NCI-H1417 (cell line): ENCODE measurements at places on chromosomes 4 and X.

GRCh38 chr4:145920205-145920604, 18.4 kb downstream of the ZNF827 start:
- DNase-seq: no peak

DNA sequence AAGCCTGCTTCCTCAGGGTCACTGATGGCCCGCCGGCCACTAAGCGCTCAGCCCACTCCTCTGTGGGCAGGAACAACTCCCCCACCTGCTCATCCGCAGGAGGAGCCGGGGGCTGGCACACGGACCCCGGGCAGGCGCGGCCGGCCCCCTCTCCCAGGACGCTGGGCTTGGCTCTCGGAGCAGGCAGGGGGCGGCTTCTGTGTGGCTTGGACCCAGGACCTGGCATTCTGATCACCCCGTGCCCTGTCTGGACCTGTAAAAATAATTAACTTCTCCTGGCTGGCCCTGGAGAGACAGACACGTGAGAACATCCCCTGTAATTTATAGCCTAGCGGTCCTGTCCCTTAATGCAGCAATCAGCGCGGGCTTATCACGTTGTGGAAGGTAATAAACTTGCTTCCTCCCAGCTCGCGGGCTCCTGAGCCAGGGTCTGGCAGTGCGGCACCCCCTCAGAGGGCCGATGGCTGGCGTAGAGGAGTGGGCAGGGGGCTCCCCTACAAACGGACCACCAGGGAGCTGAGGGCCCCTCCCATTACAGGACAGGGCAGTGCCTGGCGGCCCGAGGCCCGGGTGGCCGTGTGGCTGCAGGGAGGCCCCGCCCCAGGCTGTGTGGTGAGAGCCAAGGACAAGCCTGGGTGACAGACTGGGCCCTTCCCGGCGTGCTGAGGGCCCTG, 84.5 kb upstream of the NKX1-1 start:
- no peak for DNase-seq

- DNase-seq: no peak
Measured at GRCh38 chr4:48686369-48686768, 93.7 kb downstream of the FRYL start.

DNA sequence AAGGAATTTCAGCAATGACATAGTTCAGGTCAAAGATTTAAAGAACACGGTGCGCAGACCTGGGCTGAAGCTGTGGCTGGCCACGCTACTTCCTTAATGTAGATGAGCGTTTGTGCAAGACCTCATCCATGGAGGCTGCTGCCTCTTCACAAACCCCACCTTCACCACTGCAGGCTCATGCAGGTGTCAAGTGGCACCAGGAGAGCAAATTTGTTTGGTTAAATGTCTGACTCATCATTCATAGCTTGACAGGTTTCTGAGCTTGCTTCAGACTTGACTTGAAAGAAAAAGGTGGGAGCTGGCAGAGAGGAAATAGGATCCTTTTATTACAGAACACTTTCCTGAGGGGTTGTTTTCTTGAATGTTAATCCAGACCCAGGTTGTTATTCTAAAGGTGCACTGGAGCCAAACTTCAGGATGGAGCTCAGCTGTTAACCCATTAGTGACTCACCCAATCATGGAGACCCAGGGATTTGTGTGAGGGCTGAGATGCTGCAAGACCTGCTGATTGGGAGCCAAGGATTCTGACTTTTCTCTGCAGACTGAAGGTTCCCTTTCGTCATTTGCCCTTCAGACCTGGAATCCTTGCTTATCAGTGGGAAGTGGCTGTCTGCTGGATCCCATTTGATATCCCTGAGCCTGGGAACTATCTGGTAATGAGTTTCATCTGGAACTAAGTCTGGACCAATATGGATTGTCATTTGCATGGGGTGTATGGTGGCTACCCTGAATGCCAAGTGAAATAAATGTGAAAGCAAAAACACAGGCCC, 315.3 kb downstream of the PTTG2 start:
- peak; percentile 95 for DNase-seq

DNA sequence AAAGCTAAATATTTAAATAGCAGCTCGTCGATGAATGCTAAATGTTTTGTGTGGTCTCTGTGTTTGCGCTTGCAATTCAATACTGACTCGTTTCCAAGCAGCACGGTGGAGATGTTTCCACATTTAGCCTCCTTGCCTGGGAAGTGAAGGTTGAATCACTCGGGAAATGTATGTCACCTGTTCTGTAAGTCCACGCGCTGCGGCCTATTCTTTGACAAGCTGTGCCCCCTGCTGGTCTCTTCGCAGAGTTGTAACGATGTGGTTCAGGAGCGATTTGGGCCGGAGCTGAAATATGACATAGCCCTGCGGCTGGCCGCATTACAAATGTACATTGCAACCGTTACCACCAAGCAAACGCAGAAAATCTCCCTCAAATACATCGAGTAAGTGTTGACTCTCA, 89.6 kb upstream of the PRPS2 start:
- peak; percentile 96 for DNase-seq

DNA sequence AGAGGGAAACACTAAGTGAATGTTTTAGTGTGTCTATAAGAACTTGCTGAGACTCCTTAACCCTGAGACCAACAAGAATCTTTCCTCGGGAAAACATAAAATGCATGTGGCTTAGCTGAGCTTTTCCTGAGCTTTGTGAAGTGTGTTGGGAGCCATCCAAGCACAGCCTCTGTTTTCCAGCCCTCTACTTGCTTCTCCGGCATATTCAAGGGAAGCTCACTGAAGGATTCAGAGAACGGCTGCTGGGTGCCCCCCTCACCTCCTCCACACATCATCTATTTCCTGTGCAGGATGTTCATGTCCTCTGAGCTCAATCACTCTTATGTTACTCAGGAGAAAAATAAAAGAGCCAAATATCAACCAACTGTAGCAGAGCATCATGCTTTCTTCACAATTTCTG, 492.1 kb downstream of the IL15 start:
- no peak for DNase-seq

DNA sequence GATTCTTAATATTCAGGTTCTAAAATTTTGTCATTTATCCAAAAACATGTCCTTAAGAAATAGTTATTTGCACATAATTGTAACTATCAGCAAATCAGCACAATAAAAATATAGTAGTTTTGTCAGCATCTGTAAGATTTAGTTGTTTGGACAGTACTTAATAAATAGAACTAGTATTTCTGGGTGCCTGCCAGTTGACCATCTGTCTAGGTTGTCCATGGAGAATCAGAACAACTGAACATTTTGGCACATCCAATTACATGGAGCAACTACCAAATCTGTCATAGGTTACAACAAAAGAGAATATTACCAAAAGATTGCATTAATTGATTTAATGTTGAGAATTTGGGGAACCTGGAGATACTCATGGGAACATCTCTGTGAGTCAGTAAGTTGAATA, 305.5 kb upstream of the TACR3 start:
- no peak for DNase-seq

DNA sequence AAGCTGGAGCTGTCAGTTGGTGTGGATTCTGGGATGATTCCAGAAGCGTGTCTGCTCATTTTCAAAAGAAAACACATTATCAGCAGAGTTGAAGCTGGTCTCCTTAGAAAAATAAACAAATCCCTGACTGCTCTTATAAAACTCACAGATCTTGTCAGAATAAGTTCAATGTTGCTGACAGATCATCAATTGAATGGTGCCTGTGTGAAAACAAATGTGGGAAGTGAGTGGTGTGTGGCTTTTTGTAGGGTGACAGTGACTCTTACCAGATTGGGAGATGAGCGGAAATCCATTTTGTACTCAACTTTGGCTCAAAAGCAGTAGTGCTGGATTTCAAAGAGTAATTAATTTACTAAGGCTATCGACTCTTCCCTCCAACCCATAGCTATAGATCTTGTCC, 807.8 kb downstream of the RAPGEF2 start:
- no peak for DNase-seq

- DNase-seq: no peak
Measured at GRCh38 chr4:52638717-52639116, 20.4 kb downstream of the USP46 start.

DNA sequence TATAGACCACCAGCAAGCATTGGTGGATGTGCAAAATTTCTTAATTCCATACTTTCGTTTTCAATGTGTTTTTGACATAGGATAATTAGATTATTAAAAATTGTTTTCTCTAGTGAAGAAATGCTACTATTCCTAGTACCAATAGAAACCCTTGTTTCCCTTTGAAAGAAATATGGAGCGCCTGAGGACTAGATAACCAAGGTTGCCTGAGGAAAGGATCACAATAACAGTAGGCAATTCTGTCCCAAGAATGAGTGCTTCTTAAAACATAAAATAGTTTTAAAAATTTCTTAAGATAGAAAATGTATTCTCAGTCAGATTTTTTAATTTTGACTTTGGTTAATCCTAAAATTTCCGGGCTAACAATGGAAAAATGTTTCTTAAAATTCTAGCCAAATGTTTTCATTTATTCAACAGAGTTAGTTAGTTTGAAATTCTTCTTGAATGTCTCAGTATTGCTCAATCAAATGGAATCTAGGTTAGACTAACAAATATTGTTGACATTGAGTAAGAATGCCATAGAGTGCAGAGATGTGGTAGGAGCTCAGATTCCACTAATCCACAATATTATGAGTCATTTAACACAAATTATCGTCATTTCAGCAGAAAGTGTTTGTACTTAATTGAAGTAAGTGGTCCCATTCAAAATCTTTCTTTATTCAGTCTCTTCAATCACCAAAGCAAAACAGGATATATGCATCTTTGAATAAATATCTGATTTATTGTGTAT, 666.0 kb downstream of the GRID2 start:
- DNase-seq: no peak

DNA sequence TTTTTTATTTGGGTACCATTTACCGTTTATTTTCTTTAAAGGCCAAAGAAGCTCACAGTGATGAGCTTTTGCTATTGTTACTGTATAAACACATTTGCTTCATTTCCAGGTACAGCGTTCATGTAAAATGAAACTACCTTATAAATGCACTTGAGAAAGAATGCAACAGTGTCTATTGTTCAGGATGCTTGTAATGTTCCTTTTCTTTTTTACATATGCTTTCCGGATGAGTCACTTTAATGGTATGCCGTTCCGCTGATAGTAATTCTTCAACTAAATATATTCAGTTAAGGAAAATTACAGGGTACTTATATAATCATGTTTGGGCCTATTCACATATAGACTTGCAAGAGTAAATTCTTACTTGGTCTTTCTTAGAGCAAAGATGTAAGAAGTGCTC, 354.9 kb downstream of the RPA4 start:
- no peak for DNase-seq

- no peak for DNase-seq
Measured at GRCh38 chr4:128853741-128854140, 44.2 kb downstream of the JADE1 start.

DNA sequence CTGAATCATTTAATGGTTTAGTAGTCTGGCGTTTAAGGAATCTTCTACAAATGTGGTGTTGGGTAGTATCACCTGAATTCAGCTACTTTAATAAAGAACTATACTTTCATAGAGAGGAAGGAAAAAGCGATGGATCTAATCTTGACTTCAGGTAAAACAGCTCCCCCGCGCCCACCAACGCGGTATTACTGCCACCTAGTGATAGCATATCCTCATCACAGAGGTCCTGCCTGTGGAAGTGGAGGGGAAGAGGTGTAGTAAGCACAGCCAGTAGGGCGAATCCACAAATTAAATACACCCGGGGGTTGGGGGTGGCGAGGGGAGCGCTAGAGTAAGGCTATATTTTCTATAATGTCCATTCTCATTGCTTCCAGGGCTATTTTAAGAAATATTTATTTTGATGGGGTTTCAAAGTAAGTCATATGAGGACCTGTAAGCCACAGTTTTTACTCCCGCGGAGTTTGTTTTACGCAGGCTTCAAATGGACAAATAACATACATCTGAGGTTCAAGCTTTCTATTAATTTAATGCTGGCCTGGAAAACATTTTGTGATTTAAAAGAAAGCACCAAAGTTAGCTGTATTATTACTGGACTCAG, 8.3 kb upstream of the DAPP1 start:
- DNase-seq: peak; percentile 19

- no peak for DNase-seq
Measured at GRCh38 chr4:169107528-169107927, 97.5 kb upstream of the CBR4 start.

GRCh38 chr4:110955748-110956147, 332.9 kb upstream of the PITX2 start:
- DNase-seq: peak; percentile 30

DNA sequence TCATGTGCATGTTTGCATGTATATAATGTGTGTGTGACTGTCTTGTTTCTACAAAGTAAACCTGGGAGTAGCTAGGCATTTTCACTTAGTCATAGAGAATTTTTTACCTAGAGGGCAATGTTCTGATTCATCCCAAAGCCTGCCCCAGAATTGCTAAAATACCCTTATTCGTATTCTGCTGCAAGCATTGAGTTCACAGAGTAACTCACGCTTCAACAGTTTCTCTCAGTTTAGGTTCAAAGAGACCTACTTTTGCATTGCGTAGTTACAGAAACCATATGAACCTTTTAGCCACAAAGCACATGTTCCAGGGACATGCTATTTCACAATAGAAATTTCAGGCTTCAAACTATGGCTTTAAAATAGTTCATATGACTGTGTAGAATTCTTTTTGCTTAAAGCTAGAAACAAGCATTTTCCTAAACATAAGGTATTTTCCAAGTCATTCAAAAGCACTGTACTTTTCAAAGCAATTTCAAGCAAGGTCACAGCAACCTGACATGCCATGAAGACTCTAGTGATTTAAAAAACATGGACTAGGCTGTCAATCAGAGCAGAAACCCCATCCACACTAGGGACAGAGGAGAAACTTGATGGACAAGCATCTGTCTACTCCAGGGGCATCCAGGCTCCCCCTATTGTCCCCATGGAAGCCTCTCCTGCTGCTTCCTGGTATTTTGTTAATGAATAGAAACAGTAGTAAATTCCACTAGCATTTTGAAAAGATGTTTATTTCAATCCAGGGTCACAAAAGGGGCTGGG, 81.5 kb upstream of the MAPK10 start:
- no peak for DNase-seq

GRCh38 chrX:112313201-112313600, 230.6 kb upstream of the TRPC5 start:
- no peak for DNase-seq

GRCh38 chrX:153384390-153384789, 16.8 kb downstream of the PNMA6E start:
- DNase-seq: no peak

- DNase-seq: peak; percentile 99
Measured at GRCh38 chrX:131728295-131729145, 184.6 kb downstream of the OR13H1 start.

- DNase-seq: no peak
Measured at GRCh38 chrX:11341274-11342201, 48.3 kb downstream of the AMELX start.

DNA sequence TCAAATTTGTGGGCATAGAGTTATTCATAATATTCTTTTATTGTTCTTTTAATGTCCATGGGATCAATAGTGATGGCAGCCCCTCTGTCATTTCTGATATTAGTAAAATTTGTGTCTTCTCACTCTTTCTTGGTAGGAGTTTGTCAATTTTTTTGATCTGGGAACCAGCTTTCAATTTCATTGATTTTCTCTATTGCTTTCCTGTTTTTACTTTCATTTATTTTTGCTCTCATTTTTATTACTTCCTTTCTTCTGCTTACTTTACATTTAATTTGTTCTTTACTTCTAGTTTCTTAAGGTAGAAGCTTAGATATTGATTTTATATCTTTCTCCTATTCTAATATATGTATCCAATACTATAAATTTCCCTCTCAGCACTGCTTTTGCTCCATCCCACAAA, 40.7 kb downstream of the AWAT2 start:
- DNase-seq: no peak
